H9 (cell line): ENCODE measurements at places on chromosomes 7 and 10.
A peak's percentile ranks its signal among the peaks of the same experiment; 100 is the strongest.

DNA sequence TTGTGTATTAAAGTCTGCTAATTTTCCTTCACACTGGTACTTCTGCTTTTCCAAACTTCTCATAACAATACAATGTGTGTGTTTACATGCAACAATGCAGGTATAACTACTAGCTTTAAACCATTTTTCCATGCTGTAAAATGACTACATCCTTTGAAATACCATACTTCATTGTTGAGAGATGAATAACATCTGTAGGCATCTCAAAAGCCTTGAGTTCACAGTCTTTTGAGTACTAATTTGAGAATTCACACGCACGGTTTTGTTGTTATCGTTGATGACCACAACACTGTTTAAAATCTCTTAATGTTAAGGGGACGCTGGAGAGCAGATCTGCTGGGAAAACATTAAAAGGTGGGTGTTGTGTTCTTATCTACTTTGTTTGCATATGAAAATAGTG is 37.4 kb downstream of the SEMA3A start:
- no peak overlapping the region for H3K4me3 ChIP-seq
- no peak for DNase-seq
- H3K36me3 ChIP-seq = 0 out of 2 replicates have a peak, but pooled peaks cover 3% of the 10 kb centered on the region
- H3K27ac ChIP-seq = no peak overlapping the region
- H3K27me3 ChIP-seq = no peaks in the 10 kb centered on the region

DNA sequence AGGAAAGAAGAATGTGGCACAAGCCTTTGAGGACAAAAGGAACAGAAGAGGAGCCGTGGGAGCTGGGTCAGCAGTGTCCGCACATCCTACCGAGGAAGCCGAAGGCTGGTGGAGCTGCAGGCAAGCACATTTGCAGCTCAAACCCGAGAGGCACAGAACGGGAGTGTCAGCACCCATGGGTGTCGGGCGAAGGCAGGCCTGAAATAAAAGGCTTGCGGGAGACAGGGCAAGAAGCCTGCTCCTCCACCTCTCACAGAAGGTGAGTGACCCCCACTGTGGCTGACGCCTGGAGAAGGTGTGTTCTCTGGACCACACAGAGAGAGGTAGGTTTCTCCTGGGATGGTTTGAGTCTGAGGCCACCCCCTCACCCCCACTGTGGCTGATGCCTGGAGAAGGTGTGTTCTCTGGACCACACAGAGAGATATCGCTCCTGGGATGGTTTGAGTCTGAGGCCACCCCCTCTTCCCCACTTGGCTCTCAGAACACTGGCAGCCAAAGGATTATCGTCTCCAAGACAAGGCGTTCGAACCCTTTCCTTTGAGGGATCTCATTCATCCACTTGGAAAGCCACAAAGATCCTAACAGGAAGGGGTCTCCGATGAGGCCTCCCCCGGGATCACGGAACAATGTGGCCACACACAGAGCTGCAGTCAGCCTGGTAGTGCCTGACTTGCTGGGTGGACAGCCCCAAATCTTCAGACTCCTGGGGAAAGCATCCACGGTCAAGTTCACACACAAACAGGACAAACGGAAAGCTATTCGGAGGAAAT is 21.6 kb upstream of the GTPBP4 start:
- H3K36me3 ChIP-seq = peaks cover 2% of the 10 kb centered on the region; the same call in 1 of the 2 replicates
- H3K4me1 ChIP-seq = no peaks in the 10 kb centered on the region
- no peaks in the 10 kb centered on the region for H3K27me3 ChIP-seq
- DNase-seq = no peak

GRCh38 chr7:45573204-45573603 is 964 bp upstream of the ADCY1 start:
- peaks cover 2% of the 10 kb centered on the region; the same call in 1 of the 2 replicates for H3K4me1 ChIP-seq
- peaks cover 25% of the 10 kb centered on the region; the same call in 1 of the 2 replicates for H3K27me3 ChIP-seq
- H3K36me3 ChIP-seq = no peaks in the 10 kb centered on the region
- no peak overlapping the region for H3K27ac ChIP-seq
- H3K4me3 ChIP-seq = peak overlapping the region; percentile 70

DNA sequence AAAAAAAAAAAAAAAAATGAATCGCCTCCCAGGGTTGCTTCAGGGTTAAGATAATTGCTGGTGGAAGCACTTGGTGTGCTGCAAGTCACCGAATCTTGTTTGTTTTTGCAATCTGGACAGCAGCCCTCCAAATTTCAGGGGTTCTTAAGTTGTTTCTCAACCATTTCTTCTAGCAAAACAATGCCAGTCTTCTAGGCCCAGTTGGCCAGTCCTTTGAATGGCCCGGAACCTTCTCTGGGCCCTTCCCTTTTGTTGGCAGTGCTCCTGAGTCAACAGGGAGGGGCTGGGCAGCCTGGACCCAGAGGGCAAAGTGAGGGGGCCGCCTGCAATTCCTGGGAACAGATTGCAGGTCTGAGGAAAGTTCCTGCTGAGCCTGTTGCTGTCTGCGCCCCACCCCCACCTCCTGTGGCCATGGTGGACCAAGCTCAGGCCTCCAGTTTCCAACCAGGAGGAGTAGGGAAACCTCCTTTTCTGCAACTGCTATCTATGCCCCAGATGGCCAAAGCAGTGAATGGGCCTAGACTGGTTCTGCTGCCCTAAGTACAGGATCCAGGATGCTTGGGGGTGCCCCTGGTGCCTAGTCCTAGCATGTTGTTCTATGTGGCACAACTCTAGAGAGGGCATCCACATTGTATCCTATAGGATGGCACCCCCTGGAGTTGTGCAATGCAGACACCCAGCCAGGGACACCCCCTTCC is 31.4 kb upstream of the PDCD4 start:
- H3K27me3 ChIP-seq = no peaks in the 10 kb centered on the region
- DNase-seq = no peak
- H3K4me1 ChIP-seq = no peaks in the 10 kb centered on the region

- no peak overlapping the region for H3K4me3 ChIP-seq
- H3K27ac ChIP-seq = no peak overlapping the region
- H3K36me3 ChIP-seq = peaks cover 2% of the 10 kb centered on the region; the same call in 2 of the 3 replicates
- H3K27me3 ChIP-seq = no peaks in the 10 kb centered on the region
Measured at GRCh38 chr10:68595513-68595912, 35.4 kb downstream of the TET1 start.

GRCh38 chr7:78114993-78115392 is 316.4 kb downstream of the PHTF2 start:
- H3K27ac ChIP-seq = no peak overlapping the region
- H3K27me3 ChIP-seq = no peaks in the 10 kb centered on the region
- no peak for DNase-seq
- H3K36me3 ChIP-seq = peaks cover 2% of the 10 kb centered on the region; the same call in 2 of the 3 replicates
- H3K4me3 ChIP-seq = no peak overlapping the region
- peaks cover 17% of the 10 kb centered on the region for H3K4me1 ChIP-seq

DNA sequence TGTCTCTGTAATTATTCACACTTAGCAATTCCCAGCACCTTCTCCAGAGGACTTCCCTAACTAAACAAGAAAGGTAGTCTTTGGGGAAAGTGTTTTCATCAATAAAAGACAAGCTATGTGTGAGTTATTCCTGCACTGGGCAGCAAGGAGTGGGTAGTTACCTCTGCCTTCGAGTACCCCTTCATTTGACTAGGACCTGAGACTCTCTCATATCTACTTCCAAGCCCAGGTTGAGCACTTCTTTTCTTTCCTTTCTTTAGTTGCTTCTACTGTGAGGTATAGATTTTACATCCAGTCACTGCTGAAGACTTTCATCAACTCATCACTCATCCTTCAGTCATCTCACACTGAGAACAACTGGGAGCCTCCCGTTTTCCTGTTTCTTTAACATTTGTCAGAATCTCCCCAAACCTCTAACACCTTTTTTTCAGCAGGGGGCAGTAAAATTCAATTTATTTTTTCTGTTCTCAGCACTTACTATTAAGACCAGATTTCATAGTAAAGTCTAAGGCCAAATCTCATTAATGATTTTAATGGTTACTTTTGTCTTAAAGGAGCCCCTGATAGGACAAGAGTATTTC is 80.1 kb upstream of the PRSS1 start:
- no peaks in the 10 kb centered on the region for H3K27me3 ChIP-seq
- no peaks in the 10 kb centered on the region for H3K36me3 ChIP-seq
- no peak overlapping the region for H3K27ac ChIP-seq
- DNase-seq = no peak
